ENCODE measurements at places on chromosomes 1 and 21.

GRCh38 chr1:207960346-207960745, 49.4 kb upstream of the CD34 start:
- no peak for DNase-seq

- no peak for DNase-seq
These were observed 23.4 kb downstream of the ZNF281 start for GRCh38 chr1:200386416-200386815.

DNA sequence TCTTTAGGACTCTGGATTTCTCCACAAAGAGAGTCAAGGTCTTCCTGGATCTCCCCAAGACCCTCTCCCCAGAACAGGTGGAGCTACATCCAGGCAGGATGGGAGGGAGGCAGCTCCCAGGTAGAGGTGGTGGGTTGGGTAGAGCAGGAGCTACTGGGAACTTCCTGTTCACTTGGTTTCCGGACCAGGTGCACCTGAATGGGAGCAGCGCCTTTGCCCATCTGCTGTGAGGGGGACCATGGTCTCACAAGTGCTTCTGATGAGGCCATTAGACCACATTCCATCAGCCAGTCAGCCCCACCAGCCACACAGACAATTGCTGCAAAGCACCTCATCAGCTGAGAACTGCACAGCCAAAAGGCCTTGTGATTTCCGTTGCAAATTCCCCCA, 188.8 kb downstream of the MATN1 start:
- no peak for DNase-seq

DNA sequence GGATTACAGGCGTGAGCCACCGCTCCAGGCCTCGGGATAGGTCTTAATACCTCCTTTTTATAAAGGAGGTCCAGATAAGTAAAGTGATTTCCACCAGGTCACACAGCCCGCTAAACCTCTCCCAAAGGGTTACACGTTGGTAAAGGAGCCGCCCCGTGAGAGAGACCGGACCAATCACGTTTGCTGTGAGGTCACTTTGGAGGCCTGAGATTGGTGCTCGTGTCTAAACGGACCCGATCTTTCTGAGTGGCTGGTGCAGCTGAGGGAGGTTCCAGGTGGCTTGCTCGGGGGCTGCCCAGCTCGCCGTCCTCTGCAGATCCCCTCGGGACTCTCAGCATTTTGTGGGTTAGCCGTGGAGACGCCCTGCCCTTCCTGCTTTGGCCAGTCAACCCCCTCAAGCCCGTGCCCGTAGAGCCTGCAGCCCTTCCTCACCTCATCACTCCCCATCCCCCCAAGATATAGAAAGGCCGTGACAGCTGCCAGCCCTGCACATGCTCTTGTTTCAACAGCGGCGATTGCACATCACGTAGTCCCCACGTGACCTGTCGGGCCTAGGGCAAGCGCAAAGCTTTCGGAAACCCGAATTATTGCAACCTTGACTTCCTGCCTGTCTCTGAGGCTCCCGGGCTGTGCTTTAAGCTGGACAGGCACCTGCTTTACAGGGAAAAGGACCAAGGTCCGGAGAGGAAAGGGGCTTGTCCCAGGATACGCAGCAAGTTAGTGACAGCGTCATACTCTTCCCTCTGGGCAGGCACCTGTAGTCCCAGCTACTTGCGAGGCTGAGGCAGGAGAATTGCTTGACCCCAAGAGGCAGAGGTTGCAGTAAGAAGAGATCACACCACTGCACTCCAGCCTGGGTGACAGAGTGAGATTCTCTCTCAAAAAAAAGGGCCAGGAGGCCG, 5.0 kb upstream of the COA7 start:
- DNase-seq = peak; percentile 75

DNA sequence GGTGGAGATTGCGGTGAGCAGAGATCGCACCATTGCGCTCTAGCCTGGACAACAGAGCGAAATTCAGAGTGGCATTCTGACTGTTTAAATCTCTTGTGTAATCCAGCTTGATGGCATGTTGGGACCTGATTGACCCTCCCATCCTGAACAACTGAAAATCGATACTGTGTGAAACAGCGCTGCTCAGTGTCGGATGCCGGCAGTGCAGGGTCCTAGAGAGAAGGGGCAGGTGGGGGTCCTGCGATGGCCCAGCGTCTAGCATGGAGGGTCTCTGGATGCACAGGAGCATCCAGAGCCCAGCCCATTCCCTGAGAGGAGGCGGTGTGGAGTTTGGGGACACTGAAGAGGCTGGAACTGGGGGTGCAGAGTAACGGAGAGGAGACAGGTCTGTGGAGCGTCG, 15.8 kb downstream of the AGT start:
- no peak for DNase-seq

DNA sequence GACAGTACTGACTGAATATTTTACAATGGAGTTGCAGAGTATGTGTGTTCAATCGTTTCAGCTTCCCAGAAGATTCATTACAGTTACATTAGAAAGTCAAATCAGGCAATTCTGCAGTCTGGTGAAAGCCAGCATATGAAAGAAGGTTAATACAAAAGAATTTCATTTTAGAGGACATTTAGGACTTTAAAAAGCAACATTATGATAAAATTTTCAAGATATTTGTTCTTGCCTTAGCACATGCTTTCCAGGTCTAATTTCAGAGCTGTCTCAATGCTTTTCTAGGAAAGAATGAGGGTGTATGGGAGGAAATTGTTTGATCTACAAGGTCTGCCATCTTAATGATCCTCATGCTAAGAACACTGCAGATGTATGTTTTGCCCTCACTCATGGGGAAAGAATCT, 63.2 kb downstream of the RERE start:
- no peak for DNase-seq

GRCh38 chr1:36166938-36167905, 11.3 kb downstream of the MAP7D1 start:
- no peak for DNase-seq

DNA sequence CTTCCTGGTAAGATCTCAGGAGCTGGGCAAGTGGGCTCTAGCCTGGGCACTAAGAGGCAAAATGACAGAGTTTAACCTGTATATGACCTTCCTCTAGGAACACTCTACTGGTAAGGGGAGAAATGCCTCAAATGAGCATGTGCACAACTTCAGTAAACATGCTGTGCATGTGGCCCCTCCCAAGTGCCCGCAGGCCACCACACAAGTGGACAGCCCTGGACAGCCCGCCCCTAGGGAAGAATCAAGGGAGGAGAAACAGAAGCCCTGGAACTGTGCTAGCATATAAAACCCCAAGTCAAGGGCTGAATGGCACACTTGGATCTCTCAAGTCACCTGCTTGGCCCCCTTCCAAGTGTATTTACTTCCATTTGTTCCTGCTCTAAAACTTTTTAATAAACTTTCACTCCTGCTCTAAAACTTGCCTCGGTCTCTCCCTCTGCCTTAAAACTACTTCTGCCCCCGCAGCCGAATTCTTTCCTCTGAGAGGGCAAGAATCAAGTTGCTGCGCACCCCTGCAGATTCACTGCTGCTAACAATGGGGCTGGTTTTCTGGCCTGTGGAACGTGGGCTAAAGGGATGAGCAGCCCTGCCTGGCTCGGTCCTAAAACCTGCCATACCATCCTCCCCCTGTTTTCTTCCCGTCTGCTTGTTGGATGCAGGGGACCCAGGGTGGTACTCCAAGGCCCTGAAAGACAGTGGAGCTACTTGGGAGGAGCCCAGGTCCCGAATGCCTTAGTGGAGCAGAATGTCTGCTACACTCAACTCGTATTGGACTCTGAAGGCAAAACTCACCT, 93.5 kb downstream of the IER5 start:
- DNase-seq = no peak

DNA sequence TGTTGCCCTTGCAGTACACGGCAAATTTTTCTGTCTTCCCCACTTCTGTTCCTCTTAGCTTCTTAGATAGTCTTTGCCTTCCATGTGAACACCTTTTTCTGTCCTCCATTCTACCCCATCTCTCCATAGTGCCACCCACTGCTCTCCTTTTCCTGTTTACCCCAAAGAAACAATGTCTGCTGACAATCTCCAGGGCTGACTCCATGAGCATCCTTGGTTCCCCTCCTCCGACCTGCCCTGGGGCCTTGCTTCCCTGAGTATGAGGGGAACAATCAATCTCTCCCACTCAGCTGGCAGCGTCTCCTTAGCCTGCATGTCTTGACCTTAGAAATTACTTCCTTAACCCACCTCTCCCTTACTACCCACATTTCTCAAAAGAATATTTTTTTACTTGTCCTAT, 12.3 kb upstream of the MYBPHL start:
- DNase-seq = no peak

DNA sequence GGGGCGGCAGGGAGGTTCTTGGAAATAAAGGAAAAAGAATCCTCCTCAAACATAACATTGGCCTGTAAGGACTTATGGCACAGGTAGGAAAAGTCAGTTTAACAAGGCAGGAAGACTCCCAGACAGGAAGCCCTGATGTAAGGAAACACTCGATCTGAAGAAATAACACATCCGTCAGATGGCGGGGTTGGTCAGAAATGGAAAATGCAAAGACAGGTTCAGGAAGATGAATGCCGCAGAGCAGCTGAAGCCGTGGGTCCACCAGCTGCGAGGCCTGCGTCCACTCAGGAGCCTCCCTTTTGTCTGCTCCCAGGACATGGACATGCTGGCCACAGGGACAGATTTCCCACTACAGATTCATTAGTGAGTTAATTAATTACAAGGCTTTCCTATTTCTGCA, 3.8 kb downstream of the RSPH1 start:
- no peak for DNase-seq

DNA sequence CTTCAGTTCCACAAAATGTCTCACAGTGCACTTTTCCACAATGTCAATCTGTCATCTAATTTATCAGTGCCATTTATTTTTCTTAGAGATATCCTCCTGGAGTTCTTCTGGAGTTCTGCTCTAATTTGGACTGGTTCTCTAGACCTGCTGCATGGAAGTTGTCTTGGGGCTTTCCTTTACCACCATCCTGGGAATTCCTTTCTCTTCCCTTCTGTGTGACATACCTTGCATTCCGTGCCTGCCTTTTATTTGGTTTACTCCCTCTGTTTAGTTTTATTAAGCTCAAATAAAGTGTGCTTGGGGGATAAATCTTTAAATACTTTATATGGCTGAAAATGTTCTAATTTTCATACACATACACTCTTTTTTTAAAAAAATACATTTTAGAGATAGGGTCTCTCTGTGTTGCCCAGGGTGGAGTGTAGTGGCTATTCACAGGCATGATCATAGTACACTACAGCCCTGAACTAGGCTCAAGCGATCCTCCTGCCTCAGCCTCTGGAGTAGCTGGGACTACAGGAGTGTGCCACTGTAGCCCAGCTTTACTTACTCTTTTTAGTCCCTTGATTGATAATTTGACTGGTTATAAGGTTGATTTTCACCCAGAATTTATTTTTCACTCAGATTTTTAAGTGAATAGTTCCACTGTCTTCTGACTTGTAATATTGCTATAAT, 14.4 kb downstream of the MTF2 start:
- no peak for DNase-seq

Data from T-helper 2 cell (primary cell).